ENCODE measurements at places on chromosomes 16 and 17.

DNA sequence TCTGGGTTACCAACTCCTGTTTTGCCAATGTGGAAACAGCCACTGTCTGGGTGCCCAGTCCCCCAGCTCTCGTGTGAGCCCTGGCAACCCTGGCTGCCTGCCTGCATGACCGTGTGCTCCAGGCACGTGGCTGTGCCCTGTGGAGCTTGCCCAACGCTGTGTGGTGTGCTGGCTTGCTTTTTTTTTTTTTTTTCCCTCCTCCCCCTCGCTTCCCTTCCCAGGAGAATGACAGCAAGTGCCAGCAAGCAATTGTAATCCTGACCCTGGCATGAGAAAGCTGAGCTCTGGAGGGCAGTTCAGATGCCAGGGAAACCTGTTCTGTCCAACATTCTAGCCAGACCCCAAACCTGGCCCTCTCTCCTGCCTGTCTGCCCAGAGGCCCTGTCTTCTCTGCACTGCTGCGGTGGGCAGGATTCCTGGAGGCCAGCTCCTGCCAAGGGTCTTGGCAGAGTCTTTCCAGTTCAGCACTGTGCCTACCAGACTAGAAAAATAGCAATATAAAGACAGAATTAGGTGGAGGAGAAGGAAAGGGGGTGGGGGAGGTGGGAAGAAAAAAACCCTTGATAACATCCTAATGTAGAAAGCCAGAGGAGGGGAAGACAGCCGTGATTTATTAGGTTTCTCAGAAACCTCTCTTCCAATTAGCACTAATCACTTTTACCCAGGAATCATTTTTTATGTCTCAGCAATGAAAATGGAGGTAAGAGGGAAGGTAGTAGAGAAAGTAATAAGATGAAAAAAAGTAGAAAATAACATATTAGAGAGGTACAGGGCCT is 9.0 kb downstream of the HLF start:
- DNase-seq = no peak

DNA sequence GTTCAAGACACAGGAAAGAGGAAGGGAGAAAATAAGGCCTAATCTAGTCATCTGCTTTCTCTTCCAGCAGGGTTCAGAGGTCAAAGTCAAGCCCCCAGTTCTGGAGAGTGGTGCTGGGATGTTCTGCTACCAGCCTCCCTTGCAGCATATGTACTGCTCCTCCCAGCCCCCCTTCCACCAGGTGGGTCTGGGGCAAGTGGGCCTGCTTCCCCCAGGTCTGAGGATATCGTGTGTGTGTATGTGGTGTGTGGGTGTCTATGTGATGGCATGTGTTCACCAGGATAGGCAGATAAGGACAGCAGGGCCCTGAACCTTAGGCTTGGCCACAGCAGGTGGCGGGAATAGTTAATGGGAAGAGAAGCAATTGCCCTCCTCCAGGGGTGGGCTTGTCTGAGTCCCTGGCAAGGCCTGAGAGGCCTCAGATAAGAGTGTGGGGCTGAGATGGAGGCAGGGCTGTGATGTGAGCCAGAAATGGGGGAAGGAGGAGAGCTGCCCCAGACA is 21.1 kb downstream of the FOXN1 start:
- no peak for DNase-seq

DNA sequence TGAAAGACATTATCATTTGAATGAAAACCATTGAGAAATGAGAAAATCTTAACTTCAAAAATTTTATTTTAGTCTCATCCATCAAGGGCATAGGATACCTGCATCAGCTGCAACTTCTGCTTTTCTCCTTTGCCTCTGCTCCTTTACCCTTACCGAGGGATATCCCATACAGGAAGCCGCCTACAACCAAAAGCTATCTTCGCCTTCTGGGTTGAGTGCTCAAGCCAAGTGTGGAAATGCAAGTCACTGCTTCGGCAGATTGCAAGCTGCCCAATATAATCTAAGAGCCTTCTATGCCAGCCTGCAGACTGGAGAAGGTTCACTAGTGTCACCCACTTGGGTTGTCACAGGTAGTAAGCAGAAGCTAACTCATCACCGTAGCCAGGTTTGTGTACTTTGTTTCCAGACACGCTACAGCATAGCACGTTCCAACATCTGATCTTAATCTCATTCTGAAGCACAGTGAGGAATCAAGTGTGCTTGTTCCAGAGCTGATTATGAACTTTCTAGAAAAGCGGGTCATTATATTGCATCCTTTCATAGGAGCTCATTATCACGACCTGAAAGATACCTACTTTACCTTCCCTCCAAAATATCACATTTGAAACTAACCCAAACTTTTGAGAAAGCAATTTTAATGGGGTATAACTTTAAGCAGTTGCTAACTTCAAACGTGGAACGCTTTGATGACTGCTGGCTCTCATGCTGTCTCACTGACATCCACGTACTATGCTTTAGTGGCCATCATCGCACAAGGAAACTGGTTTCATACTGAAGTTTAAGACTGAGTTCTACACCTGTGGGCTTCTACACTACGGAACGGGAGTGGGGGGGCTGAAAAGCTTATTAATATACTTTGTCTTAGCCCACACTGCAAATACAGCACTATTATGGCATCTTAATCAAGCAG is 8.0 kb upstream of the UNK start:
- DNase-seq = peak; percentile 70

DNA sequence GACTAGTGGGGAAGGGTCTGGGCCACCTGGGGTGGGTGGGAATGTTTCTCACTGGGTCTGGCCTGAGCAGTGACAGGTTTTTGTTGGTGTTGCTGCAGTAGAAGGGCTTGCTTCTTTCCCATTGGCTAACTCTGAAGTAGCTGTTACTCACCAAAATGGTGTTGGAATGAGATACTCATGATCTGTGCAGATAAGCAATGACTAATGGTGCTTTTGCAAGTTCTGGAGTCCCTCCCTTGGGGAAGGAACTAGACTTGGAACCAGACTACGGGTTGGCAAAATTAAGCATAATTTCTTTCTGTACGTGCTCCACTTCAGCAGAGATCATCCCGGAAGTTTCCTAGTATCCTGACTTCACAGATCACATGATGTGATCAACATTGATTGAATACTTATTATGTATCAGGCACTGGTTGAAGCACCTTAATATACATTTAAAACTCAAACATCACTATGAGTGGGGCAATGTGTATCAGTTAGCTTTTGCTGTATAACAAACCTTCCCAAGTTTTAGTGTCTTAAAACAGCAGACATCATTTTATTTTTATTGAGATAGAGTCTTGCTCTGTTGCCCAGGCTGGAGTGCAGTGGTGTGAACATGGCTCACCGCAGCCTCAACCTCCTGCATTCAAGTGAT is 30.1 kb downstream of the CHP2 start:
- DNase-seq = peak; percentile 44

- DNase-seq = no peak
These were observed 20.9 kb downstream of the HSD11B2 start for GRCh38 chr16:67451704-67452435.

DNA sequence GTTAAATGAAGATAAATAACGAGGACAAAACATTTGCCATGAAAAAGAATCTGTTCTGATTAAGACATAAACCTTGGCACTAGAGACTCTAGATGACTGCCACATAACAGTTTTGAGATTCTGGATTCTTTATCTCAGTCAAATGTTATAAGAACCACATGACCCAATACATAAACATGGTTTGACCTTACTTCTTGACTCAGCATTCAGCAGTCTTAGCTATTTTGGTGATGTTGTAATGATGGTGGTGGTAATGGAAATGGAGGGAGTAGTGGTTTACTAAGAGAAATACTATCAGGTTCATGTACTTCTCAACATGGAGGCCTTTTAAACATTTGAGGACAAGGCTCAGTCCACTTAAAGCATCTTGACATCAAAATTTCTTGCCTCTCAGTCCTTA is 925.4 kb downstream of the CDH11 start:
- DNase-seq = no peak

GRCh38 chr16:61678182-61678581 is 358.1 kb downstream of the CDH8 start:
- DNase-seq = no peak

DNA sequence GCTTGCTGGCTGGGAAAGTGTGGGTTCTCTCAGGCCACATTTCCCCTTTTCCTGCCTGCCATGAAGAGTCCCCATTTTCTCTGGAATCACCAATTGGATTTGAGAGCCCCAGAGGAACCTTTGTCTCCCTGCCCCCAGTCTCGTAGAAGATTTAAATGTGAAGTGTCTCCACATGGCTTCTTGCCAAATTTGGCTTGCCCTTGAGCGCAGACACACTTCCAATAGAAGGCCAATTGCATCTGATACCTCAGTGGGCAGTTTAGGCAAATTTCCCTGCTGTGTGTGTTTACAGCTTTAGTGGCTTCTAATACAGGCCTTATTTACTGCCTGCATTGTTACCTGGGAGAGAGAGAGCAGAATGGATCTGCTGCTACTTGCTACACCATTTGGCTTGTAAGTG is 29.7 kb downstream of the CDK5R1 start:
- no peak for DNase-seq

DNA sequence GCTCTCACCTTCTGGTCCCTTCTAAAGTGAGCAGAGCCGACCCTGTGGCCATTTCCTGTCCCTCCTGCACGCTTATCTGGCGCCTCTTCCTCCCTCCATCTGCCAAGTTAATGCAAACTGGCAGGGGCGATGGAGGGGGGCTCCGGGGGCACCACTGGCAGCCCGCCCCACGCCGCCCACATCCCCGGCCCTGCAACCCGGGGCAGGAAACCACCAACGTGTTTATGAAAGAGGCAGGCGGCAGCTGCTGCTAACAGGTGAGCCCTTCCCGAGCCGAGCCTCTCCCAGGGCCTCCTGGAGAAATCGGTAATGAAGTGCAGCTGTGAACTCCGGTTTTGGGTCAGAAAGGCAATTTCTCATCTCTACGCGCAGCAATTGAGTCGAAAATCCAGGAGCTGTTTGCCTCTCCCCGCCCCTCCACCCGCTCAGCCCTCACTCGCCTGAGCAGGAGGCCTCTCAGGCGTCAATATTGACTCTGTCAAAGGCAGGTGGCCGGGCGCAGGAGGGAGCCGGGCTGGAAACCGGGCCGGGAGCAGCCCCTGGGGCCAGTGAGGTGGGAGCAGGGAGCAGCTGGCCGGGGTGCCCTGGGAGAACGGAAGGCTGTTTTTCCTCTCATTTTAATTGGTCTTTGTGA is 164.4 kb upstream of the GSE1 start:
- no peak for DNase-seq
